ENCODE measurements at places on chromosomes 7 and 10.

- no peak for DNase-seq
Observed at GRCh38 chr7:137110535-137110934, 233.0 kb downstream of the PTN start.

DNA sequence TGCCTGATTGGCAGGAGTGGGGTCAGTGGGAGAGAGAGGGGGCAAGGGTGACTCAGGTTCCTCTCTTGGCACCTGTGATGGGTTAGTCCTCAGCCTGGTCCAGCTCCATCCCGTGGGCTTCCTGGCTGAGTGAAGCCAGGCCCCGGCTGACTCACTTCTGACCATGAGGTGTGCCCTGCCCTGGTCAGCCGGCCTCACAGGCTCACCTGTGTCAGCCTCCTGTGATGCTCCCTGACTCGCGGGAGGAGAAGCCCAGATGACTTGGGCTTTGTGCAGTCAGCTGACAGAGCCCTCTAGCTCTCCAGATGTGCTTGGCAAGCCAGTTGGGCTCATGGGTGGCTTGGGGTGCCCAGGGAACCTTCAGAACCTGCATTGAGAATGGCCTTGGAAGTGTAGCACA is 16.0 kb upstream of the PPIF start:
- no peak for DNase-seq

DNA sequence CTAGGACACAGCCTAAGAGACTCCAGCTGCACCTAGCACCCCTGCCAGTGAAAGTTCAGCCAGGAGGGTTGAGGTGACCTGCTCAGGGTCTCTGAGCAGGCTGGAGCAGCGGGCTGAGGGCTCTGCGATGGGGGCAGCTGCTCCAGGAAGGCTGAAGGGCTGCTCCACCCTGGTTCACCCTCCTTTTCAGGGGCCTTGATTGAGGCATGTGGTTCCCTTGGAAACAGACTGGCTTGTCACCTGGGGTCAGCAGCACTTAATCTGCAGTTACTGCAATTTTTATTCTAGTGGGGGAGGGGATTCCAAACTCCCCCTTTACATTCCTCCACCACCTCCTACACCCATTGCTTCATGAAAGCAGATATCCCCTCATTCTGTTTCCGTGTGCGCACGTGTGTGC is 85.3 kb upstream of the UNC5B start:
- no peak for DNase-seq

DNA sequence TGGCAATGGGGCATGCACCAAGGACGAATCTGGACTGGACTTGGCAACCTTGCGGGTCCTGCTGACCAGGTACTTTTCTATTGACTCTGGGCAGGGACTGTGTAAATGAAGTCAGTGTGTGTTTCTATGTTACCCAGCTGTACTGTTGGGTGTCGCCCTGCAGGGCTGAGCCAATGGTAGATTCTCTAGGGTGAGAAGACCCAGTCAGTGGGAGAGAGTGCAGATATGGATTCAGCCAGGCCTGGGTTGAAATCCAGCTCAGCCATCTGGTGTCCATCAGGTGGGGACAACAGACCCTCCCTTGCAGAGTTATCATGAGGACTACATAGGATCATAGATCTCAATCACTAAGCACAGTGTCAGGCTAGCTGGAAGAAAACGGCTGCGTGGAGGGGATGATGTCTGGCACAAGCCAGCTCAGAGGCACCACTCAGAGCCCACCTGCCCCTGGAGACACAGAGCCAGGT is 4.9 kb upstream of the PPIF start:
- no peak for DNase-seq

DNA sequence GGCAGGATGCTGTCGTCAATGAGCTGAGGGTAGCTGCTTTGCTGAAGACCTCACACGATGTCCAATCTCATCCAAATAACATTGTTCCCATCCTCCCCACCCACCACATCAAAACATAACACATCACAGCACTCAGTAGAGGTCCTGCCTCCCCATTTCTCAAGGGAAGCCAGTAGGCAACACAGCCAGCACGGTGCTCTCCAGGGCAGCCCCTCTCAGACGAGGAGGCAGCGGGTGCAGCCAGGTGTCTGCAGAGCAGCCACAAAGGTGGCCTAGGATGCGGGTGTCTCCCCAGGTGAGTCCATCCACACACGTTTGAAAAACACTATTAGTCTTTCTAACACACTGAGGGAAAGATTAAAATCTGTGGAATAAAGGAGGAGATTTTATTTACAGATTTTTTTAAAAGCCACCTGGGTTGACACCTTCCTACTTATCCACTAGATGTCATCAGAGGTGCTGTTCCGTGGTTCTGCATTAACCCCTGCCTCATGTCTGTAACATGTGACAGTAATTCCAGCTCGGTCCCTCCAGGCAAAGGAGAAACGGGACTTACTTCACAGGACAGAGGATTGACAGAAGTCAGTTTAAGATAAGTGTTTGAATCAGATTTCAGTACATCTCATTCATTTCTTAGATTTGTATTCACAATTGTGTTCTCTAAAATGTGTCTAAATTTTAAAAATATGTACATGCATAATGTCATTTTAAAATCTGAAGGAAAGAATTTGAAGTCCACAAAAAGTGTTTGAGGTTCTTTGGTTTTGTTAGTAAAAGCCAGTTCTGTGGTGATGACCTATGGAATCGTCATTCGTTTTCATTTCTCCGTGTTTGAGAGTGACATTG is 68.0 kb downstream of the LANCL2 start:
- DNase-seq: no peak

- DNase-seq: no peak
Observed at GRCh38 chr10:76769582-76769981, 868.0 kb downstream of the KCNMA1 start.

DNA sequence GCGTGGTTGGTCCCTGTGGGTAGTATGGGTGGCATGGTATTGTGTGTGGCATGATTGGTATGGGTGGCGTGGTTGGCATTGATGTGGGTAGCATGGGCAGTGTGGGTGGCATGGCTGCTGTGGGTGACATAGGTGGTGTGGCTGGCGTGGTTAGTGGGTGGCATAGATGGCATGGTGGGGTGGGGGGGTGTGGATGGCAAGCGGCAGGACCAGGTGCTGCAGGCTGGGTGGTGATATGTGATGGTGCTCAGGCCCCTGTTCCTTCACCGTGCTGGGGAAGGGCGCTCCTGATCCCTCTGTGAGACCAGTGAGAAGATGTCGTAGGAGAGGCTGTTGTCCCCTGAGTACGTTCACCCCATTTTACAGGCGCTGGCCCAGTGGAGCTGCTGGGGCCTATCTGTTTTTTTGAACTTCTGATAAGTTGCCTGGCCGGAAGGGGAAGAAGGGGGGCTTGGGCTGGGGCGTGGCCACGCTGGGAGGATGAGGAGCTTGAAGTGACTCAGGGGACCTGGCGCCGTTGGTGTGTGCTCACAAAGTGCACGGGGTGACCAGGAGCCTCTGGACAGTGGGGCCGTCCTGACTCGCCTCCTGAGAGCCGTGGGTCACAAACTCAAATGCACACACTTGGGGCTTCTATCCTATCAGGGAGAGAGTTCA is 17.5 kb downstream of the INPP5A start:
- no peak for DNase-seq

- no peak for DNase-seq
Observed at GRCh38 chr7:3927446-3928110, 626.5 kb downstream of the SDK1 start.

DNA sequence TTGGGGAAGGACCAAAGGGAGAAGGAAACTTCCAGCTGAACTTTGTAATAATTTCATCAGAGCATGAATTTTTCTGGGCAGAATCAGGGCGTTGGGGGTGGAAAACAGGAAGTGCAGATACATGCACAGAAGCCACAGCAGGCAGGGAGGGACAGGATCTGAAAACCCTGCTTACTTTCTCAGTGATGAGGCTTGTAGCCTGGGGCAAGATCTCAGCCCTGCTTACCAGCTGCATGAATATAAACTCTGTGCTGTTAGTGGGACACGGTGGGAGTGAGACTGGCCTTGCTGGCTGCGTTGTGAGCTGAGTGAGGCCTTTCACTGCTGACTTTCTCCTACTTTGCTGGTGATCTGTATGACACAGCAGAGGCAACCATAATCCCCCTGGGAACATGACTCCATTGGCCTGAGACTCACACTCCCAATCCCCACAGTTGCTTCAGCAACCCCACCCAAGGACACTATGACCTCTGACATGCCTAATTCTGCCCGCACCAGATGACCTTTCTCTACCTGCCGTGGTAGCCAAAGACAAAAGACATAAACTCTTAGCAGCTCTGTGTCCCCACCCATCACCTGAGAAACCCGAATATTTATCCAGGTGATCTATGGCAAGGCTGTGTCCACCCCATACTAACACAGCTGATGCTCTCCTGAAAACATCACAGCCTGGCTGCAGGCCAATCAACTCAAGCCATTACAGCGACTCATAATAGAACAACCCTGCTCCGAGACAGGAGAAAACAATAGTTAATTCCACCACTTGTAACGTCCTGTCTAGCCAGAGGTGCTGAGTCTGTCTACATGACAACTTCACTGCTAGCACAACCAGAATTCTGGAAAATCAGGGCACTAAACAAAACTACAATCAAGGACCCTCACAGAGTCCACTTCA is 190.7 kb upstream of the CHRM2 start:
- DNase-seq: no peak

GRCh38 chr10:3538656-3539531 is 246.1 kb downstream of the KLF6 start:
- peak; percentile 70 for DNase-seq

DNA sequence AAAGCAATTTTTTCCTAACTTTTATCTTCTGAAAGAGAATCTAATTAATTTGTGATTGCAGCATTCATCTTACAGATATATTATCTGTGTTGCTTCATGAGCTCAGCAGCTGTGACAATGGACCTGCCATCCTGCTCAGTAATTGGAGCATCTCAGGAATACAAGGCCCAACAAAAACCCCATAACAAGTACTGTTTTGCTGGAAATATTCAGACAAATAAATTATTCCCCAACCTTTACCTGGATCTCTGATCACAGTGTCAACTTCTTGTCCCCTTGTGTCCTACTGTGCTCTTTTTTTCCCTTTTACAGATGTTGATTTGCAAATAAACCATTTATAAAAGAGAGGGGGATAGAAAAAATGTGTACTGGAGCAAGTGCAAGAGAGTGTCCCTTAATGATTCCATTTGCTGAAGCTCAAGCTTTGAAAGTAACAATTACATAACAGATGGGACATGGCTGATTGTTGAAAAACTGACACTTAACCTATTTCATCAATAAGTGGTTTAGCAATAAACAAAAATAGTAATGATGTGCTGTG is 1063.4 kb upstream of the GHITM start:
- DNase-seq: no peak

DNA sequence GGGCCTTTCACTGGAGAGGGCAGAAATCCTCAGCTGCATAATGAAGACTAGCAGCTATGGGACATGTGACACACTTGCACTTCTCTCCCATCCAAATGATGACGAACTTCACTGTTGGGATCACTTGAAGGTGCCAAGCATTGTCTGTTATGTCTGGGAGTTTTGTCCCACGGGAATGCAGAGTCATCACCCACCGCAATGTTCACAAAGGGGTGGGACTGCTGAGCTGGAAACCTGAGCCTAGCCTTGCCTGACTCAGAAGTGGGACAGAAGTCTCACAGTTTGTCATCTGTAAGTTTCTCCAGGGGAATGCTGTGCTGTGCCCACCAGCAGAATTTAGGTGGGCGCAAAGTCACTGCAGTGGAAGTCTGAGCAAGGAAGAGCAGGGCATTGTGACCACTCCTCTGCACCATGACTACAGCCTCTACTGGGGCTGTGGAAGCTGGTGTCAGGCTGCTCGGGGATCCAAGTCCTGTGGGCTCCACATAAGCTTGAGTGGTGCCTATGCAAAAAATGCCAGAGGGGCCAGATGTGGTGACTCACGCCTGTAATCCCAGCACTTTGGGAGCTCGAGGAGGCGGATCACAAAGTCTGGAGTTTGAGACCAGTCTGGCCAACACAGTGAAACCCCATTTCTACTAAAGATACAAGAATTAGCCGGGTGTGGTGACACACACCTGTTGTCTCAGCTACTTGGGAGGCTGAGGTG is 472.0 kb upstream of the CNTNAP2 start:
- DNase-seq: no peak

Data from brain pericyte (primary cell).